CD8-positive, alpha-beta memory T cell (primary cell): ENCODE measurements at places on chromosomes 16 and 17.
A peak's percentile ranks its signal among the peaks of the same experiment; 100 is the strongest.

- no peak for DNase-seq
Observed at GRCh38 chr16:86118467-86119307, 219.7 kb downstream of the IRF8 start.

- no peak for DNase-seq
Observed at GRCh38 chr16:75264457-75264998, 13.1 kb upstream of the BCAR1 start.

DNA sequence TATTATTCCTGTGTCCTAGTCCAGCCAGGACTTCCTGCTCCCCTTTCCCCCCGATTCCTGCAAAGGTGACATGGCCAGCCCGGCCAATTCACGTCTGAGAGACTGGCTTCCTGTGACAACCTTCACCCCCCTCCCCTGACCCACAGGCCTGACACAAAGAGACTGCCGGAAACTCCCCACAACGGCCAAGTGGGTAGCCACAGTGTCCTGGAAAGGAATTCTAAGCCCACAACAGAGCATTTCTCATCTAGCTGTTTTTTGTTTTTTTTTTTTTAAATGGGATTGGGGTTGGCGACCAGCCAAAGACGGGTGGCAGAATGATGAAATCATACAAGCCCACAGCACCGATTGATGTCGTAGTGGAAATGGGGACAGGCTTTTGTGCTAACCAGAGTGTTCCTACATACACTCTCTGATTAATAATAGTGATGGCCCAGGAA lies 2.8 kb upstream of the XAF1 start:
- peak; percentile 36 for DNase-seq

DNA sequence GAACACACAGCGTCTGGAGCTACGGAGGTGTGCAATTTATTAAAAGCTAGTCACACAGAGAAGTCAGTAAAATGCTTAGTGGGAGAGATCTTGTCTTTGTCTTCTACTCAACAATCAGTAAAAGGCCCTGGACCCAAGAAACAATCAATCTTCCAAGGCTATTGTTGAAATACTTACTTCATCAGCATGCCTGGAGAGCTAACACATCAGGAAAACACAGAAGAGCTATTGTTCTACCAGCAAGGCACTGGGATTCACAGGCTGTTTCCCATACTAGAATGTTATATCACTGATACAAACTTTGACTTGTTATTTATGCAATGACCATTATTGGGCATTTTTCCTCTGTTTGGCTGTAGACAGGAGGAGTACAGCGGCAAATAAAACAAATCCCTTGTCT lies 247.8 kb upstream of the ERCC4 start:
- DNase-seq: no peak

DNA sequence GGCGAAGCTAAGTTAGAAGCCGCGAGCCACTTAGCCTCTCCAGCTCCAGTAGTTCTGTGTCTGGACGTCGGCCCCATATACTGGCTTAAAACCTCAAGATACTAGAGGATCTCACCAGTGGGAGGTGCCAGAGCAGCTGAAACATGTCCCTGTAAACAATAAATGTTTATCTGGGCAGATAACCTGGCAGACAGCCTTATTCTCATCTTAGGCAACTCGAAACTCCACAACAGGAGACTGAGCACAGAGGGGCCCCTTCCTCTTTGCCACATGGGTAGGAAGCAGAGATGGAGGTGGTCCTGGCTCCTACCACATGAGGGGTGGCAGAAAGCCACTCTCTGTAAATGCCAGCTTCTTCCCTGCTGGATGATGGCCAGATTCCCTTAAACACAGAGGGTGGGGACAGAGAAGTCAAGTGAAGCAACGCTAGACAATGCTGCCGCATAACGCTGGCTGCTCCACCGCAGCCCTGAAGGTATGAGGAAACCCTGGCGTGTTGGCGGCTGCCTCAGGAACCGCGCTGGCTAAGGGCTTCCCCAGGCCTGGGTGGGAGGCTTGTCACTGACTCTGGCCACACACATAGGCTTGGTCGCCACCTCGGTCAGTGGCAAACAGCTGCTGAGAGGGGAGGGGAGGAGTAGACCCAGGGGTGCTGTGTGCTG lies 67.9 kb downstream of the HIC1 start:
- no peak for DNase-seq

DNA sequence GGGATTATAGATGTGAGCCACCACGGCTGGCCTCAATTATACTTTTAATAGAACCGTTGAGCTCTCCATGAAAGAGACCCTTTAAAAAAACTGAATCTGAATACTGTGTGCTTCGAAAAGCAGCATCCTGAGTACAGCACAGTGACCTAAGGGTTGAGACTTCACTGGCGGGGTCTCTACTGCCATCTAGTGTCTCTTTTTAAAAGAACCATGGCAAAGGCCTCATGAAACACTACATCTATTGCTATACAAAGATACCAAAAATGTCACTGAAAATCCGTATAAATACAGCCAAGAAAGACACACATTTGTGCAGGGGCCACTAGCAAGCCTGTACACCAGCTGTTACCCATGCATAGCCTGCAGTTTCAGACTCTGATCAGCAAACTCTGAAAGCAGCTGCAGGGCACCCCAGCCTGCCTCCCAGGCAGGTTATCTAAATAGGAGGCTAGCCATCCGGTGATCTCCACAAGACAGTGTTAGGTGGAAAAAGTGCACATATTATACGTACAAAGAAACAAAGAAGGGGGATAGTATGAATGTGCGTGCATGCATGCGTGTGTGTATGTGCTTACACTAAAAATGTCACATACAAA lies 35.3 kb downstream of the NPLOC4 start:
- DNase-seq: peak; percentile 57

DNA sequence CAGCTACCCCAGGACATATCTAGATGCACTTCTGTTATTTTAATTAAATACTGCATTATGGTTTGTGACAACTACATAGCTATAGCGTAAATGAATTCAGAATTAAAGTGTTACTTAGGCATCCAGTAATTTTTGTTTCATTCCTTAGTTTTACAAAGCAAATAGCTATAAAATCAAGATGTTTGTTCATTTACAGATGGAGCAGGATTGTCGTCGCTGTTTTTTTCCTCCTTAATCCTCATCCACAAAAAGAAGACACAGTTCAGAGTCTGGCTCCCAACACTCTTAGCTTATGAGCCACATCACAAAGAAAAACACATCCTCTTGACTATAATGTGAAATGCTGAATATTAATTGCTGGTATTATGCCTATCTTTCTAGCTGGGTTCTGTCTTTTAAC lies 43.7 kb downstream of the SNX11 start:
- DNase-seq: no peak

GRCh38 chr17:31693433-31694220 lies 165.4 kb downstream of the COPRS start:
- DNase-seq: no peak

DNA sequence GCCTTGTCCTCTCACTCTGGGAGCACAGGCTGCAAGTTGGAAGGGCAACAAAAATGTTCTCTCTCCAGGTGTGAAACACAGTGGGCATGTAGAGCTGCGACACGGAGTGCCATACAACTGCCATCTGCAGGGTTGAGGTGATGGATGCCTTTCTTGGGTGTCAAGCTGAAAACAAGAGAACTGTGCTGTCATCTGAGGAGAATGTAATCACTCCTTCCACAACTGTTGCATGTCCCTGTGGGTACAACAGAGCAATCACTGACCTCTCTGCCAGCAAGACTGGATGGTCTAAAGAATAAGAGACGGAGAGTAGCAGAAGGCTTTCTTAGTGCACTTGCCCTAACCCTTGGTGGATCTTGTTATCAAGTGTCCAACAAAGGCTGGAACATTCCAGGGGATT lies 29.2 kb downstream of the SLFN11 start:
- no peak for DNase-seq

DNA sequence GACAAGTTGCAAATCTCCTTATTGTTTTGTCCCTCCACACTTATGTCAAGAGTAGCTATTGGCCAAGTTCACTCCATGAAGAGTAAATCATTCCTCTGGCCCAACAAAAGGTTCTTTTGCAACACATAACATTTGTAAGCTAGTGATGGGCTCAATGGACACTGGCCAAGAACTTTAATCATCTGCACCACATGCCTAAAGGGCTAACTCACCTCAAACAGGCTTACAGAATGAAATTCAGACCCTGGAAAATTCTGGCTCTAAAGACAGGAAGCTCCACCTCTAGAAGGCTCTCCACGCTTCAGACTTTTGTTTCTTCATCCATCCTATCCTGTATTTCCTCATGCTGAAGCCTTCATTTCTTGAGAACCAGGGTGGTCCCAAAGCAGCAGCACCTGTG lies 10.9 kb upstream of the ANKFN1 start:
- DNase-seq: no peak

DNA sequence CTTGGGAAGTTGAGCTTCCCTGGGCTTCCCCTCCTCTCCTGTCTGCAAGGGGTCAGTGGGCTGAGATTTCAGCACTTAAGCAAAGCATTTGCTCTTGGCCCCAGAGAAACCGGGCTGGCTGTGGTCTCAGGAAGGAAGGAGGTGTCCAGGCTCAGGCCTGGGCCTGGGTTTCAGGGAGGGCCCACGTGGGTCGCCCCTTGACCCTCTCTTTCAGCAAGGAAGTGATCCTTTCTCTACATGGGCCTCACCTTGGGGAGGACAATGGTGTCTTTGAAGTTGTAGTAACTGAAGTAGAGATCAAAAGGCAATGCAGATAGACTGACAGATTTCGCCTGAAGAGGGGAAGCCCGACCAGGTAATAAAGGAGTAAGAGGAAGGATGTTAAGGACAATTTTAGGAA lies 2.7 kb downstream of the NOD2 start:
- DNase-seq: no peak
